Natural killer cell treated with Interleukin-12 subunit alpha and Interleukin-12 subunit beta and Interleukin-15 and Interleukin-18, amount 100 ng/mL, for 72 hours (primary cell): ENCODE measurements at places on chromosomes 5 and 9. TPM values are rescaled to one million over a fixed set of nuclear protein-coding genes. Genes with fewer than 3 reads are reported as not detected.

- no peak for DNase-seq
These were observed 26.8 kb upstream of the TJP2 start for GRCh38 chr9:69147041-69147834.

- DNase-seq = no peak
These were observed 158.8 kb downstream of the TSSK1B start for GRCh38 chr5:113276001-113276400.

GRCh38 chr5:72940082-72940481 is 15.8 kb upstream of the FCHO2 start:
- DNase-seq = no peak

- DNase-seq = no peak
These were observed 45.8 kb downstream of the CPEB4 start for GRCh38 chr5:173933901-173934300.

DNA sequence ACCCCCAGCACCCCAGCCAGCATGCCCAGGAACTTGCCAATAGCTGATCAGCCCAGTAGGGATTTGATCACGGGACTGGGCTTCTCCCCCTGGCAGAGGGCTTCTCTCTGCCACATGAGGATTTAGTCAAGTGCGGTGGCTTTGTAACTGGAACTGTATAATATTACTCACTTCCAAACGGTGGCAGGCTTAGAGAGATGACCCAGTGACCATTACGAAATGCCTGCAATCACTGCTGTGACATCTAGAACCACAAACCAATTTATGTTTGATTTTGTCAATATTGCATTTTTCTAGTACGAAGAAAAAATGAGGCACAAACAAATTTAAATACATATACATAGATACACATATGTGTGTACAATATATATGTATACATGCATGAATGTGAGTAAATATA is 192.1 kb downstream of the ERCC6L2 start:
- no peak for DNase-seq

Gene SLC34A1
- total RNA-seq = not detected

DNA sequence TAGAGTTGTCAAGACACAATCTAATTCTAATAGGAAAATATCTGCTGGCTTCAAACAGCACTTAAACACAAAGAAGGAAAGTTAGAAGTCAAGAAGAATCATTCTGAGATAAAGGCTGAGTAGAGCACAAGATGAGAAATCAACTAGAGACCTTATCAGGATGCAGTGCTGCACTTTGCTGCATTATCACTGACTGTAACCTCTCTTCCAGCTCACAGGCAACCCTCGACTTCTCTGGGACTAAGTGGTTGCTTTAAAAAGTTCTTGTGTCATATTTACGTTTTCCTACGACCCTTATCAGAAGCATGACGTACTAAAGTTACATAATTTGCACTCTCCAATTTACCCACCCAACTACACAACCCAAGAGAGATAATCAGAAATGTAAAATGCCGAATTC is 176.1 kb downstream of the MLLT3 start:
- DNase-seq = no peak

Gene PCDHGC5
- total RNA-seq = not detected

Gene RFESD
- total RNA-seq = 5.5 TPM

GRCh38 chr9:70256123-70256551 is 2.6 kb upstream of the SMC5 start:
- no peak for DNase-seq

- no peak for DNase-seq
These were observed 8.5 kb downstream of the EXOSC3 start for GRCh38 chr9:37776328-37776727.

Gene TMEM141
- total RNA-seq = 50.5 TPM

Gene SLC1A1
- total RNA-seq = not detected

Gene OGN
- total RNA-seq = not detected

GRCh38 chr5:96978812-96979449 is 43.1 kb downstream of the LNPEP start:
- no peak for DNase-seq

Gene ZNF367
- 26.3 TPM for total RNA-seq

DNA sequence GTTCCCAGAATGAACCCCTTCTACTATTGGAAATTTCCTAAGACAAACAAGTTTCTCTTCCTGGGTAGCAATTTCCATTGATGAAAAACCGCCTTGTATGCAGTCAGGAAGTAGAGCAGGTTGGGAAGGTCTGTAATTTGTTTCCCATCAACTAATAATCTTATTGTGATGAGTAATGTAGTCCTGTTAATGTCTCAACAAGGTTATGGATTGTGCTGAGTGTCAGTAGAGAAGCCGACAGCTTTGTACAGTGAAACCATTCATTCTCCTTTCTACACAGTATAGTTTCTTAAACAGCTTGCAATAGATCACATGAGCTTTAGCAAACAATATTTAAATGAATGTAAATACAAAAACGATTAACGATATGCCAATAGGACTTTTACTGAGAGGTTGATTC is 355.4 kb upstream of the WWC1 start:
- no peak for DNase-seq

Gene PRRC1
- 53.8 TPM for total RNA-seq

Gene OR1J1
- total RNA-seq = not detected

Gene PFN3
- not detected for total RNA-seq

GRCh38 chr5:131563434-131564228 is 71.4 kb downstream of the RAPGEF6 start:
- no peak for DNase-seq

- no peak for DNase-seq
These were observed 369.4 kb downstream of the TMEM161B start for GRCh38 chr5:87899208-87899661.

Gene C5orf46
- total RNA-seq = not detected

DNA sequence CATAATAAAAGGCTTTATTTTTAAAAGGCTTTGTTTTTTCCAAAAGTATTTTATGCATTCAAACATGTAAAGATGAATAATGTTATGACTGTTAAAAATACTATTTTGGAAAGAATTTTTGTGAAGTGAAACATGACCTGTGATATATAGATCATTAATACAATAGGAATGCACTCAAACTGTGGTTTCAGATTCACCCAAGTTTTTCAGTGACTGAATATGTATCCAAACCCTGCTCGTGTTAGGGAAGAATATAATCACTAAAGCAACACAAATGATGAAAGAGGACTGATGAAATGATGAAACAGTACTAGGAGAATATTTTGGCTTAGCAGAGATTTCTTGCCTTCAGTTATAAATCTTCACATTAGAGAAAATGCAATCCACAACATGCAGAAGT is 278.0 kb downstream of the ADAMTS6 start:
- no peak for DNase-seq

DNA sequence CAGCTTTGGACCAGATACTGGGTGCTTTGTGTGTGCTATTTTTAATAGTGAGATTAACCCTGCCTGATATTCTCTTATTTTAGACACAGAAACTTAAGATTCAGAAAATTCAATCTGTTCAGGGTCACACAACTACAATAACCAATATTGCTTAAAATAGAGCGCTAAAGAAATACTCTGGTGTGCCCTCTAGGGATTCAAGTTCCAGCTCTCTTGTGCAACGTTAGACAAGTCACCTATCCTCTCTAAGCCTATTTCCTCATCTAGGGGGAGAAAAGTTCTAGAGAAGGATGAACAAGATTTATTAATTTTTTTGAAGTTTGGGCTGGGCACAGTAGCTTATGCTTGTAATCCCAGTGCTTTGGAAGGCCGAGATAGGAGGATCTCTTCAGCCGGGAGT is 2.1 kb upstream of the SCAI start:
- no peak for DNase-seq

DNA sequence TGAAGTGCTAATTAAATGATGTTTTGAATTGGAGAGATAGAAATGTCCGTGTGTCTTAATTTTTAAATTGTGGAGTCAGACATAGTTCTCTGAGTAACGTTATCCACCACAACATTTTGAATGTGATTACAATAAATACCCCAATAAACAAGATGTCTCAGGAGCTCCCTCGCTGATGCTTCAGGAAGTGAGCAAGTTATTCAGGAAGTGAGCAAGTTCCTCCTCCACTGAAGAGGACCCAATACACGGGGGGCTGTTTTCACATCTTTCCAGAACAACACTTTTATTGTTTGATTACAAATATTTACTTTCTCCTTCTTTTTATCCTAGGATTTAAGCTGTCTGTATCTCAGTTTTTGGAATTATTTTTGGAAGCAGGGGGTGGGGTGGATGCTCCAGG is 363.8 kb downstream of the LRRC70 start:
- DNase-seq = no peak

Gene NNT
- 63.2 TPM for total RNA-seq

Gene PCDHGA2
- total RNA-seq = not detected

DNA sequence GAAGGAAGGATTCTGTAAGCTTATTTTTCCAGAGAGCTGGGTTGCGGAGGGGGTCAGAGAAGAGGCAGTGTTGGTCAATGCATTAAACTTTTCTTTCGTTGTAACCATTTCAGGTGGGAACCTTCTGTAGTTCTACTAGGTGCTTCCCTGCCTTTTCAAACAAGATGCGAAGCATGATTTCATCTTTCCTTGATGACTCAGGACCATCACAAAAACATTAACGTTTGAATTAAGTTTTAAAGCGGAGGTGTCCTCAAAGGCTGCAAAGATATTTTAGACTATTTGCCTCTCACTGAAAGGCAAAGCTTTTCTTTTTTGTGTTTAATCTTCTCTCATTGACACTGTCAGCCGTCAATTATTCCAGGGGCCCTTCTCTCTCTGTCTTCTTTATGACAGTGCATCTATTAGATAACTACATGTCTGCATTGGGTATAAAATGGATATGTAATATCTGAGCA is 26.3 kb upstream of the FAT2 start:
- no peak for DNase-seq

DNA sequence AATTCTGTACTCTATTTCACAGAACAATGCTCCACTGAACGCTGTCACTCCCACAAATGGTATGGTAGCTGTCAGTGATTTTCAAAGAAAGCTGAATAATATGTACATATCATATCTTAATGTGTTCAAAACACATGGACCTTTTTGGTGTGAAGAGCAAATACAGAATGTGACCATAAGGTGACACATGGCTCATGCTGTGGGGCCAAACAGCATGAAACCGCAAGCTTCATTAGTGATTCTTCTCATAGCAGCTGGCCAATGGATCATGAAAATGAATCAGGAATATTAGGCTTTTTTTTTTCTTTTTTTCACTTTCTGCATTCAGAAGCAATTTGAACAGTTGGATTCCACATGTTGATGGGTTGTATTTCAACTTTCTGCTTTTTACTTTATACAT is 54.9 kb upstream of the CDH9 start:
- DNase-seq = no peak

DNA sequence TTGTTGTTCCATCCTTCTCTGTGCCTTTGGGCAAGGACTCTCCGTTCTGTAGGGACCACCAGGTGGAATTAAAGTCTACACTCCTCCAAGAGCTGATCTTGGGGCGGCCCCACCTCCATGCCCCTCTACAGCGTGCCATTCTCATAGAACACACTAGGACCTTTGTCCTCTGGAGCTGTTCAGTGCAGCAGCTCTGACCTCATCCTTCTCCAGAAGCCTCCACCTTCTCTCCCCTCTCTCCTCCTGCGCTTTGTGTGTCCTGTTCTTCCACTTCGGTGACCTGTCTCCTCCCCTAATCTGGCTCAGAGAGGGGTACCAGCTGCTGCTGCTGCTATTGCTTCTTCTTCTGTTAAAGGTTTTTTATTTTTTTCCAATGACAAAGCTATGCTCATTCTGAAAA is 1.8 kb upstream of the MACROH2A1 start:
- DNase-seq = no peak

GRCh38 chr9:113343732-113344231 is 3.7 kb upstream of the WDR31 start:
- DNase-seq = no peak
